Stimulated activated naive CD4-positive, alpha-beta T cell treated with Interleukin-2 at 50 U/mL for 16 hours (primary cell): ENCODE measurements at places on chromosomes 7 and 10.

GRCh38 chr10:20970708-20971107 is 73.6 kb upstream of the NEBL start:
- no peak for DNase-seq

DNA sequence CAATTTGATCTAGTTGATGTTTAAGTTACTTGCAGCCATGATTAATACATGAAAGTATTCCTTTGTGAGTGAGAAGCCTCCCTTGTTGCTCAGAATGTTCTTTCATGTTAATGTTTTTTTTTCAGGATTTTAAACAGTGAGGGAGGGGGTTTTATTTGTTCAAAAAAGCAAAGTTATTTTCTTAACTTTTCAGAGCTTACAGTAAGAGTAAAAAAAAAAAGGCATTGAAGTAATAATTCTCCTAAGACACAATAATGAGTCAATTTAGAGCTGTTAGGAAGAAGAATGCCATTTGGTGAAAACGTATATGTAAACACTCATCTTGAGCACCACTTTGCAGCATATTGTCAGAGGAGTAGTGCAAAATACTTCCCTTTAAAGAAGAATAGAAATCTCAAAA is 105.8 kb downstream of the SEMA3A start:
- no peak for DNase-seq

- DNase-seq, result no peak
Observed at GRCh38 chr10:103442031-103442461, 10.1 kb downstream of the CALHM2 start.

GRCh38 chr10:103542764-103543616 is 49.5 kb downstream of the NEURL1 start:
- DNase-seq, result peak; percentile 9

DNA sequence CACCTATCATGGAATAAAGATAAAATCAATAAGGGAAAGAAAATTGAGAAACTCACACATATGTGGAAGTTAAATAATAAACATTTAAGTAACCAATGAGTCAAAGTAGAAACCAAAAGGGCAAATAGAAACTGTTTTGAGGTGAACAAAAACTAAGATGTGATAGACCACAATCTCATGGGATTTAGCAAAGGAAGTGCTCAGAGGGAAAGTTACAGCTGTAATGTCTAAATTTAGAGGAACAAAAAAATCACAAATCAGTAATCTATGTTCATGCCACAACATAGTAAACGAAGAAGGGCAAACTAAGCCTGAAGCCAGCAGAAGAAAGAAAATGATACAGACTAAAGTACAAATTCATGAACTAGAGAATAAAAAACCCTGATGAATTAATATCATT is 16.3 kb downstream of the CYP3A4 start:
- no peak for DNase-seq

GRCh38 chr7:95527776-95528250 is 42.1 kb downstream of the ASB4 start:
- no peak for DNase-seq

DNA sequence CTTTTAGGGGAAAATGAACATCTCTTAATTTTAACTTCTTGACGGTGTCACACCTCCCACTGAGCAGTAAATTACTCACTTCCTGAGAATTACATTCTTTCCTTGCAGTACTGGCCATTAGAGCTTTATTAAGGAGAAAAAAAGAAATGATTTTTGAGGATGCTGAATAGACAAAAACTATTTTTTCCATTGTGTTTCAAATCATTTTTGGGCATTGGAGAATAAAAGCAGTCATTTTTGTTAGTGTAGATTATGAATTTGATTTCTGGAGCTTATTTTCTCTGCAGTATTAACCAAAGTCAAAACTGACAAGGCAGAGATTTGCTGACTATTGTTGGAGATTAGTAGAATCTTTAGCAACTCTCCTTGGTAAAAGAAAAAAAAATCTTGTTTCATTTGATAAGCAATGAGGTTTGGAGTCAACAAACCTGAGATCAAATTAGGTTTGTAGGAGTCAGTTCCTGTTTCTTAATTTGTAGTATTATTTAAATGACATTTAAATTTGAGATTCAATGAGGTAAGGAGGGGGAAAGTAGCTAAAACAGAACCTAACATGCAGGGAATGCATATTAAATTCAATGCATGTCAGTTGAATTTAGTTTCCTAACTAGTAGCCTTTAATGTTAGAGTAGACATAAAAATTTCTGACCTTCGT is 70.6 kb downstream of the AP3M1 start:
- no peak for DNase-seq

GRCh38 chr10:64760371-64760770 is 1239.2 kb downstream of the REEP3 start:
- DNase-seq, result no peak

DNA sequence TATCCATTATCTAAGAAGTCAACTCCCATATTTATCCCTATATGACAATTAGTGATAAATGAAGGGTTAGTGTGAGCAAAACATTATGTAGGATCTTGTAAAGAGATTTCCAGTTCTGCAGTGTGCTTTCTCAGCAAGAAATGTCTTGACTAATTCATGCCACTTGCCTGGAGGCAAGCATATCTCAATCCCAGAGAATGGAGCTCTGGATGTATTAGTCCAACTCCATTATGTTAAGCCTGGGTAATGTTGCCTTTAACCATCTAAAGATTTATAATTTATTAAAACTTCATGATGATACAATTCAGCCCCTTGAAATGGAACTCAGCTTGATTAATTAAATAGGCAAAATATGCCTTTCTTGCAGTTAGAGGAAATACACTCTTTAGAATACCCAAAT is 1079.9 kb upstream of the LRRTM3 start:
- no peak for DNase-seq

- no peak for DNase-seq
Observed at GRCh38 chr10:127349737-127350136, 153.3 kb upstream of the INSYN2A start.

DNA sequence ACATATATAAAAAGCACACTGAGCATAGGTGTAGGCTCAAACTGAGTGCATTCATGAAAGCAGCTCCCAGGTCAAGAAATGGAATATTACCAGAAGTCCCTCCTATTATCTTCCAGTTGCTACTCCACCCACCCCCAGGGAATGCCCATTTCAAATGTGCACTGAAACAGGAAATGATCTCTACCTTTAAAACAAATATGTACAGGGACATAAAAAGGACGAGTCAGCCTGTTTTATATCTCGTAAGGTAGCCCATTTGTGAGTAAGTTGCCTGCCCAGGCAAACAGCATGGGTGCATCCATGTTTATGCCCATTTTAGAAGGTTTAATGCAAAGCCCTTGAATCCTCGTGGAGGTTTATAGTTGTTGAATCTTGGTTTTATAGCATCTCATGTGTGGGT is 10.4 kb downstream of the FFAR4 start:
- no peak for DNase-seq

GRCh38 chr10:27399871-27400270 is 104.2 kb upstream of the RAB18 start:
- no peak for DNase-seq

DNA sequence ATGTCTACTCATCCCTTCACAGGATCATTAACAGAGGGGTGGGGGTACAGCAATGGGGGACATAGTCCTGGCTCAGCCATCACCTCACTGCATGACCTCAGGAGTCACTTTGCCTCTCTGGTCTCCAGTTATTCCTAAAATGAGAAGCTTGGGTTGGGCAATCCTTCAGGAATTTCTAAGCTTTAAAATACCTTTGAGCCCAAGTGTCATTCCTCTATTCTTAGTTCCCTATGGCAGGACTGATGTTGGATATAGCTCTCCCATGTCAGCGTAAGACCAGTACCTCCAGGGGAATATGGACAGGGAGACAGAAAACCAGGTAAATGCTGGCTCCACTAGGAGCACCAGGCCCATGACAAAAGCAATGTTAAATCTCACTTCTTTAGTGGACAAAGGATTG is 34.5 kb downstream of the BLNK start:
- no peak for DNase-seq

GRCh38 chr10:20953120-20953519 is 56.0 kb upstream of the NEBL start:
- DNase-seq, result no peak

DNA sequence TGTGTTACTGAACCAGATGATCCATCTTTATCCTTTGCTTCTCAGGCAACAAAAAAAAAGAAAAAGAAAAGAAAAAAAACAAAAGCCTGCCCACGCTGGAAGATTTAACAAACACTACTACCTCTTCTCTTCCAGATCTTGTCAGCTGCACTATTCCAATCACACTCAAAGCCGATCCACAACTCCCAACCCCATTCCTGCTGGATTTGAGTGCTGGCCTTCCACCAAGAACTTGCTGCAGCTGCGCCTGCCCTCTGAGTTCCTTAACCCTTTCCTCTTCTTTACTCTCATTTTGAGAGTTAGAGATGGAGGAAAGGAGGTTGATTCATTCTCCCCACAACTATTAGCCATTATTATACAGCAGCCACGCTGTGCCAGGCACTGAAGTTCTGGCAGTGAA is 16.0 kb upstream of the ITGA8 start:
- DNase-seq, result no peak

DNA sequence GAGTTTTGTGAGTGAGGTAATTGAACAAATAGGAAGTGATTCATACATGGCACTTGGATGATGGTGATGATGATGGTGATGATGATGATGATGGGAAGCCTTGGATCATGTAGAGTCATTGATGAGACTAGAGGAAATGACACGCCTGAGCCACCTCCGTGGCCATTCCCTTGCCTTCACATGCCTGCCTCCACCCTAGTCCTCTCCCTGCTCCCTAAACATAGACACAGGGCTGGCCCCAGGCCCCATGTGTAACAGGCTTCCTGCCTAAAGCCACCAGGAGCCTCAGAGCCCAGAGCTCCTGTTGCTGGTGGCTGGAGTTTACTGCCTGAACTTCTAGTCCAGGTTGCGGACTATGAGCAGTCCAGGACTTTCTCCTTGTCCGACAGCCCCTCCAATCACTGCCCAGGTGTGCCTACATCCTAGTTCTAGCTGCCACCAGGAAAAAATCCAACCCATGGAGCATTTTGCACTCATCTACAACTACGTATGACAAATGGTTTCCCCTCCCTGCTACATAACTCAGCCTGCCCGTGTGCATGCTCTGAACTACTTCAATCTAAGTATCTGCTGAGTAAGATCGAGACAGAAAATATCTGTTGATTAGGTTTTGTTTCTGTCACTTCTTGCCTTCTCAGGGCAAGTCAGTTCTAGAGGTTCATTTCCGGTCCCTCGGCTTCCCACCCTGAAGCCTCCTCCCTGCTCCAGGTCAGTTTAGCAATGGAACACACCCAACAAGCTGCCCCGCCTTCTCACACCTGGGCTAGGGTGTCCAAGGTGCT is 35.5 kb upstream of the KDM7A start:
- peak; percentile 27 for DNase-seq

- DNase-seq, result no peak
Observed at GRCh38 chr7:85781606-85782005, 594.8 kb upstream of the SEMA3D start.

DNA sequence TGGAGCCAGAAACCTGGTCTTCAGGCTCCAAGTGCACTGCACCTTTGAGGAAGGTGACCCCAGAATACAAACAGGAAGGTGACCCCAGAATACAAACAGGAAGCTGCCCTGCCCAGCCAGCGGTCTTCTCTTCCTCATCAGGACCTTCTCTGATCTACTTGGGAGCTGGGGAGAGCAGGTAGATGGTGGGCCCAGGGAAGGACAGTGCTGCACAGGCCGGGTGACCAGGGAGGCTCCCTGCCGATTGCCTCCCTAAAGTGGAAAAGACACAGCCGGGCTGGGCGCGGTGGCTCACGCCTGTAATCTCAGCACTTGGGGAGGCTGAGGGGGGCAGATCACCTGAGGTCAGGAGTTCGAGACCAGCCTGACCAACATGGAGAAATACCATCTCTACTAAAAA is 151.8 kb upstream of the CHST15 start:
- DNase-seq, result no peak

GRCh38 chr10:30238836-30239235 is 110.2 kb downstream of the MTPAP start:
- DNase-seq, result no peak

DNA sequence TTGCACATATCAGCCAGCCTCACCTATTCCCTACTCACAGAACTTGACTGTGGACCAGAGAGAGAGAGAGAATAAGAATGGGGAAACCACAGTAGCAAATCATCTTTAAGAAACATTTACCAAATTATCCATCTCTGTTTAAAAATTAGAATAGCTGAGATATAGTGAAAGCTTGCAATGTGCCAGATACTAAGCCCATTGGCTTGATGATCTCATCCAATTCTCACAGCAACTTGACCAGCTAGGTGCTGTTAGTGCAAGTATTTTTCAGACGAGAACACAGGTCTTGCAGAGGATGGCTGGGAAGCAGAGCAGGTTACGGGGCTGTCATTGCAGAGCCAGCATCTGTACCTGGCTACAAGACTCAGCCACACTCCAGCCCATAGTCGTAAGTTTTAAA is 50.9 kb downstream of the KLF6 start:
- DNase-seq, result no peak

- DNase-seq, result no peak
Observed at GRCh38 chr7:8561449-8561848, 128.0 kb downstream of the NXPH1 start.

GRCh38 chr10:6072215-6072934 is 10.2 kb upstream of the IL2RA start:
- DNase-seq, result peak; percentile 35

GRCh38 chr7:71682181-71682580 is 550.2 kb downstream of the GALNT17 start:
- DNase-seq, result no peak

DNA sequence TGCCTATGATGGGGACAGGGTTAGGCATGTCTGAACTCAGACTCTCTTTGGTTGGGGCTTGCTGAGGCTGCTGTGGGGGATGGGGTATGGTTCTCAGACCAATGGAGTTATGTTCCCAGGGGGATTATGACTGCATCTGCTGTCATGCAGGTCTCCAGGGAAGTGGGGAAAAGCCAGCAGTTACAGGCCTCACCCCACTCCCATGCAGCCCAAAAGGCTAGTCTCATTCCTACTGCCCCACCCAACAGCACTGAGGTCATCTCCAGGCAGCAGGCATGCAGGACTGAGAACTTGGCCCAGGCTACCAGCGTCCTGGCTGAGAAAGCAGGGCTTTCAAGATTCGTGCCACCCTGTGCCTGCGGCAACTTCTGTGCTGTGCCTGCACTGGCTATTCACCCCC is 373.3 kb downstream of the HTR7 start:
- no peak for DNase-seq

DNA sequence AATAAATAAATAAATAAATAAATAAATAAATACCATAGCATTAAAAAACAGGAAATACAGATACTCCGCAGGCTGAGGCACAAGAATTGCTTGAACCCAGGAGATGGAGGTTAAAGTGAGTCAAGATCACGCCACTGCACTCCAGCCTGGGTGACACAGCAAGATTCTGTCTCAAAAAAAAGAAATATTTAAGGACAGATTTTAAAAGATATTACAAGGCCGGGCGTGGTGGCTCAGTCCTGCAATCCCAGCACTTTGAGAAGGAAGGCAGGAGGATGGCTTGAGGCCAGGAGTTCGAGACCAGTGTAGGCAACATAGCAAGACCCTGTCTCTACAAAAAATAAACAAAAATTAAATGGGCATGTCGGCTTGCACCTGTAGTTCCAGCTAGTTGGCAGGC is 17.5 kb upstream of the SNX8 start:
- DNase-seq, result no peak

GRCh38 chr7:103123529-103123928 is 25.4 kb downstream of the NAPEPLD start:
- no peak for DNase-seq

- DNase-seq, result no peak
Observed at GRCh38 chr7:92622030-92622429, 31.8 kb upstream of the FAM133B start.

GRCh38 chr10:35043796-35044344 is 46.3 kb downstream of the CUL2 start:
- DNase-seq, result no peak
